ENCODE measurements at places on chromosomes 6 and 20.

DNA sequence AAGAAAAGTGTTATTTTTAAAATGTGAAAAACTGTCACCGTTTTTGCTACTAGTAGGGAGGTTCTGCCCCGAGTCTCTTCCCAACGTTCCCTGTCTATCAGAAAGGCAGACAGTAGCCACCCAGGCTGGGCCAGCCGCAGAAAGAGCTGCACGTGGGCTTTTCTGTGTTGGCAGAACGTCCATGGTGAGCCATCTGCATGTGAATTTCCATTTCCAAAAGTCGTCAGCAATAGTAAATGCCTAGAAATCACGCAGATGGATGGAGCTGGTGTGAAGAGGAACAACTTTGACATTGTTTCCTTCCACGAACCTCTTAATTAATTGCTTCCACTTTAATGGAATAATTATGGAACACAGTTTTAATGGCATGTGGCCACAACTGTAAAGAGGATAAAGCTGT lies 97.5 kb downstream of the FAM120B start:
- ATAC-seq, result no peak

GRCh38 chr20:39381595-39381994 lies 419.5 kb downstream of the DHX35 start:
- ATAC-seq, result no peak

DNA sequence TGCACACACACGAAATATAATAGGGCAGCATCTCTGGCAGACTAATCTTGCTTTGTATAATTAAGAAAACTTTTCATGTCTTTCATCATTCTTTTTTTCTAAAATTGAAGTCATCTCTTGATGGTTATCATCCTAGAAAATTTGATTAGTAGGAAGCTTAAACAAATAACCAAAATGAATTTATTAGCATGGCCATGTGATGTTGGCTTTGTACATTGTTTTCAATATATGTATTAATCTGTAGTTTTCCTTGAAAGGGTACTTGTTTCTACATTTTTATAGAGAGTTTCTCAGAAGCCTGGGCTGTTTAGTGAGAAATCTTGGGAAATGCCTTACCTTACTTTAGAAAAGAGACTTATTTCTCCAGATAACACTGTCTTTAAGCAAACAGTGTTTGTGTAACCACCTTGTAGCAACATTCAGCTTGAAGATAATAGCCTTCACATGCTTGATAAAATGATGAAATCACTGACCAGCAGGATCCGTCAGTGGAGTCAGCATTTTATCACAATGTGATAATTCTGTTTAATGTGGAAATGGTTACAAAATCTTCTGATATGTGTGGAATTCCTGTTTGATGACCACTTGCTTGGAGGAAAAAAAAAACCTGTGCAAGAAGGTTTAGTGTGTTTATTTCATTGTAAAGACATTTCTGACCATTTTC lies 147.8 kb downstream of the MACROD2 start:
- no peak for ATAC-seq

- ATAC-seq, result no peak
Measured at GRCh38 chr6:99885051-99885450, 109.0 kb downstream of the MCHR2 start.
